ENCODE measurements at places on chromosomes 5 and 9.

- no peak for DNase-seq
These were observed 10.8 kb upstream of the CPLX2 start for GRCh38 chr5:175860531-175861045.

- DNase-seq: no peak
These were observed 208.6 kb downstream of the DRD1 start for GRCh38 chr5:175235251-175235960.

GRCh38 chr5:76403766-76404222, 709 bp downstream of the IQGAP2 start:
- peak; percentile 27 for DNase-seq

GRCh38 chr5:13992795-13993194, 48.3 kb upstream of the DNAH5 start:
- no peak for DNase-seq

- DNase-seq: no peak
These were observed 273.1 kb downstream of the ARHGEF28 start for GRCh38 chr5:73899055-73899454.

DNA sequence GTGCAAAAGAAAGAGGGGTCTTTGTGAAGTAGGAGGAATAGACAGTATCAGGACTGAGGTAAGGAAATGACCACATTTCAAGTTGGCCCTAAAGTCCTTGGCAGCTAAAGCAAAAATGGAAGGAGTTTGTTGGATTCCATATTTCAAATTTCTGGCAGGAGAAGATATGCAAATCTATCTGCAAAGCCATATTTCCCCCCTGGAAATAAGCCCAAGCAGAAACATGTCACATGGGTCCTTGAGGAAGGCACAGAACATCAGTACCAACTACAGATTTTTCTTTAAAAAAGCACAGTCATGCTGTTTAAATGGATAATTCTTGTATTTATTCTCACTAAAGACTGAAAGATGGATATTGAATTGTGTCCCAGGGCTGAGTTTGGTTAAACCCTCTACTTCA, 323.0 kb downstream of the TRIM32 start:
- no peak for DNase-seq

DNA sequence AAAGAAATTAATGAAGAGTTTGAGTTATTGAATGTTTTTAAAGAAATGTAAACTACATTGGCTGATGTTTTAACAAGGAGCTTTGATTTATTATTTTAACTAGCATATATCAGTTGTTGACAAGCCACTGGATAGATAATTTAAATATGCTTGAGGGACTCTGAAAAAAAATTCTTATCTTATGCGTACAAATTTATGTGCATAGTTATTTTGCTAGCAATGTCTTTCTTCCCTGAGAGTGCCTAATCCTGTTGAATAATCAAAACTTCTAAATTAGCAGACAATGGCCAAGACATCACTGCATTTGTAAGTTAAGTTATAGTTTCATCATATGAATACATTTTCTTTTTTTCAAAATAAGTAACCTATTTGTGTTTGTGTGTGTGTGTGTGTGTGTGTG, 342.3 kb downstream of the MED10 start:
- DNase-seq: no peak

- DNase-seq: no peak
These were observed 233.2 kb upstream of the PRDM9 start for GRCh38 chr5:23274171-23274570.

GRCh38 chr9:129945314-129945713, 97.7 kb downstream of the FNBP1 start:
- no peak for DNase-seq

GRCh38 chr9:107144475-107144874, 138.6 kb upstream of the RAD23B start:
- DNase-seq: no peak

DNA sequence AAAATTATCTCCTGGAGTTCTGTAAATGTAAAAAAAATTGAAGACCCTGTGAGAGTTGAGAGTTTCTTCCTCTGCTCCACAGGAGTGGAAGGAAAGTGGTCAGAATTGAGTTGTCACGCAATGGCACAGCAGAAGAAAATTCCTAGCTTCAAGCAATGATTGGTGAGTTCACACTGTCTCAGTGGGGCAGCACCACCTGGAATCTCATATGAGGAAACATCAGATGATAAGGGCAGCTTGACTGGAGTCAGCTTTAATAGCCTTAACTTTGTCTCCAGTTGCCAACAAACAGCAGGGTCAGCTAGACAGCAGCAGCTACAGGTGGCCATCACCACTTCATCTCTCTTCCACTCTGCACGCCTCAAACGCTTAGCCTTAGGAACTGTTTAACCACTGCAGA, 211.1 kb downstream of the EFNA5 start:
- DNase-seq: no peak

DNA sequence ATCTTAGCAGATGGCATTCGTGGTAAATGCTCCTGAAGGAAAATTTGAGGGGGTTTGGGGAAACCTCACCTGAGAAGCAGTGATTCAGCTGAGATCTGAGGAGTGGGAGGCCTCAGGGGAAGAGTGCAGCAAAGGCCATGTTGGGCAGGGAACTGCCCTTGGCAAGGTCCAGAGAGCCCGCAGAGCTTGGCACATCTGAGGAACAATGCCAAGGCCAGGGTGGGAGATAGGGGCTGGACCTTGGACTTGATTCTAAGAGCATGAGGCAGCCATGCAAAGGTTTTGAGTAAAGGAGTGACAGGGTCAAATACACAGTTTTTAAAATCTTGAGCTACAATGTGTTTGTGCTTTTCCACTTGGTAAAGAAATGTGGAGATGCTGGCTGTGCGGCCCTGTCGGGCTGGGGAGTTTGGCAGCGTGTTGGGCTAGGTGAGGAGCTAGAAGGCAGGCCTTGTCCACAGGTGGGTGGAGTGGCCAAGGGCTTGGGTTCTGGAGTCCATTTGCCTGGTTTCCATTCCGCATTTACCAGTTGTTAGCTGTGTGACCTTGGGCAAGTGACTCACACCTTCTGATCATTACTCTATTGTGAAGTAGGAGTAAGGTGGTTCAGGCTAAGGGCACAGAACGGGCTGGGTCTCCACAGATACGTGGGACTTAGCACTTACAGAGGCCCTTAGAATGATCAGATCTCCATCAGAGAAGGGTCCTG, 6.1 kb downstream of the TBC1D13 start:
- DNase-seq: no peak

Data from stimulated activated CD4-positive, alpha-beta T cell treated with anti-CD3 and anti-CD28 coated beads, TNF-alpha, amount 100 ng/mL, for 4 hours (primary cell).